ELR (cell line): ENCODE measurements at places on chromosomes 12 and 14.
A peak's percentile ranks its signal among the peaks of the same experiment; 100 is the strongest.

DNA sequence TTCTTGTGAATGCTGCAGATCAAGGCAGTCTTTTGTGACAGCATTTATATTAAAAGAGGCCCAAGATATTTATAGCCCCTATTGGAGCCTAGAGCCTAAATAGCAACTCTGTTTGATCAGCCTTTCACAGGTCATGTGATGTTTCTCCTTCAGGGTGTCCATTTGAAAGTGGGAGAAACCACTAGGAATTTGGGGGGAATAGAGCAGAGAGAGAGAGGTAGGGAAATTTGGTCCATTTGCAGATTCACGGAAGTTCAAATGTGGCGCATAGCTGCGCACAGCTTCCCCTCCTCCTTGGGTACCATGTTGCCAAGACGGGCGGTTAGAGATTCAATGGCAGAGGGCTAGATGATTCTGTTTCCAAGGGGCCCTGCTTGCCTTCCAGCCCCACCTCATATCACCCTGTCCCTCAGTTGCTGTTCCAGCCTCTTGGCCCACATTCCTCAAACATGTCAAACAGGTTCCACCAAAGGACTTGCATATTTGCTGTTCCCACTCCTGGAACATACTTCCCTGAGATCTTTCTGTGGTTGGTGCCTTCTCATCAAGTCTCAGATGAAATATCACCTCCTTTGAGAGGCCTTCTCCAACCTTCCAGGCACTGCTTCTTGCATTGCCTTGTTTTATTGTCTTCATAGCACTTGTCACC lies 220.8 kb downstream of the CHST11 start:
- no peak for DNase-seq

DNA sequence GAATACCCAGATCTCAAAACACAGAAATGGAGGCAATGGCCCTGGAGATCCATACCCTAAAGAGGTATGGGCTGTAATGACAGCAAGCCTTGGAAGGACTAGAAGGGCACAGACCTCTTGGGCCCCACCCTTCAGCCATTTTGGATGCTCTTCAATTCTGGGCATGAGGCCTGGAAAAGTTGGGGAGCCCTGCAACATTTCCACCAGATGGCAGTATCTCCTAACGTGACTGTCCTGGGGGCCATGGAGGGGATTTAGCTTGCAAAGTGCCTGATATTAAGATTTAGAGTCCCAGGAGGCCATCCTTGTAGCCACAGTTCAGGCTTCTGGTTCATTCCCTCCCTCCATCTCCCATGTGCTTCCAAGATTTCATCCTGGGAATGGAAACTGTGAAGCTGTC lies 30.2 kb downstream of the KCNA5 start:
- peak; percentile 61 for DNase-seq

GRCh38 chr12:19848421-19848820 lies 409.1 kb downstream of the AEBP2 start:
- no peak for DNase-seq

GRCh38 chr12:30145684-30146032 lies 361.9 kb upstream of the TMTC1 start:
- no peak for DNase-seq

GRCh38 chr12:25924491-25925001 lies 33.9 kb upstream of the RASSF8 start:
- DNase-seq: peak; percentile 91

DNA sequence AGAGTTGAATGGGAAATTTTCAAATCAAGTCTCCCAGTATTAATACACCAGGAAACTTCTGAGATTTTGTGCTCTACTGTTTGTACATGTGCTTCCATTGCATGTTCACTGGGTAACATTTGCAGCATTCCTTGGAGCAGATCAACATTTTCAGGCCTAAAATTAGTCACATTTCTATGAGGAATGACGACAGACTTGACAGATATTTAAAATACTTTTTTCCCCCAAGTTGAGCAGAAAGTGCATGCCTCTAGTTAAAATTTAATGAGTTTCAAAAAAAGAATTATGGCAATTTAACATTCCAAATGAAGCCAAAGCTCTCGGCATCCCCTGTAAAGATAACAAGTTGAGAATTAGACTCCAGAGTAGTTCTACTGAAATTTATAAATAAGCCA lies 72.3 kb downstream of the C12orf42 start:
- DNase-seq: no peak

- DNase-seq: no peak
These were observed 31.6 kb downstream of the TESC start for GRCh38 chr12:117067638-117068037.

DNA sequence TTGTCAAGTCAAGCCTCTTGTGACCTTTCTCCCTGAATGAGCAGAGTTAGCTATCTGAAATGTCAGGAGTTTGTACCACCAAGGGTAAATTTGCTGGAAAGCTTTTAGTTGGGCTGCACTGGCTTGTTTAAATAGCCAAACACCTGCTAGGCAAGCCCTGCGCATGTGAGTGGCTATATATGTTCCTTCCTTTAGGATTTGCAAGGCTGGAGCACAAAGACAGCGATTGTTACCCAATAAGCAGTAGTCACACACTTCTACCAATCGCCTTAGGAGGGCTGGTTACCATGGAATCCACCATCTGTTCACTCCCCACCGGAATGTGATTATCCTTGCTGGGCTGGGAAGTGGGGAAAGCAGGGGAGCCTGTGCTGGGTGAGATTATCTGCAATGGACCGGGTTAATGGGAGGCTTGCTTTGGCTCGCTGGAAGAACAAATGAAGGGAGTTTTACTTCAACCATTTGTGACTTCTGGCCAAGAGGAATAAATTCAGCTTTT lies 102.5 kb downstream of the FGD4 start:
- peak; percentile 54 for DNase-seq

- DNase-seq: no peak
These were observed 33.3 kb downstream of the DICER1 start for GRCh38 chr14:95123891-95124579.

GRCh38 chr12:124698998-124699305 lies 131.5 kb upstream of the NCOR2 start:
- DNase-seq: no peak

DNA sequence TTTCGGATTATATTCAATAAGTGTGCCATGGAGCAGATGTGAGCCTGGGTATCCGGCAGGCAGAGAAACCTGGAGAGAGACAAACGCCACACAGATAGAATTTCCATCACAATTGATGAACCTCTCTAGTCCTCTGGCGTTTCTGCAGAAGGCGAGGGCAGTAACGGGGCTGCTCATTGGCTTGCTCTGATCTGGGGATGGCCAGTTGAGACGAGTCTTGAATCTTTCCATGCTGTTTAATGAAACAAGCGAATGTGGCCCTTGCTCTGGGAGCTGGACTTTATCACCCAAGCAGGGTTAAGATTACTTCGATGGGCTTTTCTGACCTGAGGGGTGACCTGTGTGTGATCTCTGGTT lies 42.4 kb upstream of the CLMN start:
- DNase-seq: no peak

GRCh38 chr12:71958457-71958856 lies 19.8 kb downstream of the TPH2 start:
- peak; percentile 15 for DNase-seq

- DNase-seq: no peak
These were observed 1317.4 kb upstream of the TMEM132C start for GRCh38 chr12:126949558-126949957.

DNA sequence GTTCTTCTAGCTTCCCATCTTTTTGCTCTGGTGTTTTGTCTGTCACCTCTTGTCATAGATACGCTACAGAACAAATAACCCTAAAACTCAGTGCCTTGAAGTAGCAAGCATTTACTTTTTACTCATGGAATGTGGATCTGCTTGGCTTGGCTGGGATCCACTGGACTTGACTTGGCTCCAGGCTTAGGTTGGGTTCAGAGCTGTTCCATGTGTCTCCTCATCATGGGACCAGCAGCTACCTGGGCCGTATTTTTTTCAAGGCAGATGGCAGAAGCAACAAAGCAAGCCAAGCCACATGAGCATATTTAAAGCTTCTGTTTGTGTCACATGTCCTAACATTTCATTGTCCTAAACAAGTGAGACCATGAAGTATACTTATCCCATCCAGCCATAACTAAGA lies 48.7 kb upstream of the ATF1 start:
- no peak for DNase-seq

DNA sequence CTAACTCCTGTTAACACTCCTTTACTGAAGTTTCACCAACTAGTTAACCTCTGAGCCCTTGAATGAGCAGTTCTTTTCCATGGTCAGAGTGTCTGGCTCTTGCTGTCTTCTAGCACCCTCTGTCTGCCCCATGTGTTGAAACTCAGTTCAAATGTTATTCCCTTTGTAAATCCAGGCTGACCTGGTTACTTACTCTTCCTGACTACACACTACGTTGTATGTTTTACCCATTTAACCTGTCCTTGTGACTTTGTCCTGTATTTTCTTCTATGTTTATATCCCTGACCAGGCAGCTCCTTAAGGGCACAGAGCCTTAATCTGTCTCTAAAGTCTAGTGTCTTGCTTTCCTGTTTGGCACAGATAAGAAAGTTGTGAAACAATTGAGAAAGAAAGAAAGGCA lies 389.0 kb upstream of the RPL10L start:
- no peak for DNase-seq

DNA sequence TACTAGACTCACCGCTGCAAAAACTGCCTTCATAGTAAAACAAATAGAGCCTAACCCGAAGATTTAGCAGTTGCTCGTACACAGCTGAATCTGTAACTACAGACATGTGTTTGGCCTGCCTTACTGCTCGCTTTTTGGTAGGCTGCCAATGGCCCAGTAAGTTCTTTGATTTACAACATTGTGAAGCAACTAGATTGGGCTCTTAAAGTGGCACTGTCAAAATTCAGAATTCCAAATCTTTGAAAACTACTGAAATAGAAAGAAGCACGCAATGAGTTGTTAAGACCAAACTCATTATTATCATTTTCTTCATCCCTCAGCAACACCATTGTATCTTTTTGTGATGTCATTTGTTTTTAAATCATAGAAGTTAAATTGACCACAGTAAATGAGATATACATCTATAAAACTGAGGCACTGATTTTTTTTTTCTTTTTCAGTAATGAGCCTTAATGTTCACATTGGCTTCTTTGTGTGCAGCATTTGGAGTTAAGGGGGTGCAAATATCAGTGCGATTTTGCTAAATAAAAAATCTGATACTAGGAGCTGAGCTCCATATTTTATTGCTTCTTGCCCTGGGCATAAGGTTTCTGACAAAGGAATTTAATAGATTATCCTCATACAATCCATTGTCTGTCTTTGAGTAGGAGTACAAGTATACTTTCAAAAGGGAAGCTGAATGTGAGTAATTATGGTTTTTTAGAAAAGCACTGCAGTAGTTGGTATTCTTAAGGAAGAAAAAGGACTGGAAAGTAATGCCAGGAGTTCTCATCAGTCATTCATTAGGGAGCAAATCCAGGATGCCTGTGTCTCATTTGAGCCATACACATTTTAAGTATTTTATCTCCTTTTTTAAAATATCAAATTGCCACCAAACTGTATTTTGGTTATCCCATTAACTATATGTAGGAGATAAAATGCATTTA lies 138.5 kb downstream of the KICS2 start:
- peak; percentile 43 for DNase-seq

- no peak for DNase-seq
These were observed 82.6 kb downstream of the EML1 start for GRCh38 chr14:99875836-99876235.

GRCh38 chr14:23935158-23935557 lies 18.4 kb upstream of the DHRS4 start:
- DNase-seq: no peak

GRCh38 chr14:76657404-76657803 lies 103.9 kb upstream of the VASH1 start:
- DNase-seq: no peak

- peak; percentile 46 for DNase-seq
These were observed 49.9 kb upstream of the OR4E1 start for GRCh38 chr14:21723431-21724045.

DNA sequence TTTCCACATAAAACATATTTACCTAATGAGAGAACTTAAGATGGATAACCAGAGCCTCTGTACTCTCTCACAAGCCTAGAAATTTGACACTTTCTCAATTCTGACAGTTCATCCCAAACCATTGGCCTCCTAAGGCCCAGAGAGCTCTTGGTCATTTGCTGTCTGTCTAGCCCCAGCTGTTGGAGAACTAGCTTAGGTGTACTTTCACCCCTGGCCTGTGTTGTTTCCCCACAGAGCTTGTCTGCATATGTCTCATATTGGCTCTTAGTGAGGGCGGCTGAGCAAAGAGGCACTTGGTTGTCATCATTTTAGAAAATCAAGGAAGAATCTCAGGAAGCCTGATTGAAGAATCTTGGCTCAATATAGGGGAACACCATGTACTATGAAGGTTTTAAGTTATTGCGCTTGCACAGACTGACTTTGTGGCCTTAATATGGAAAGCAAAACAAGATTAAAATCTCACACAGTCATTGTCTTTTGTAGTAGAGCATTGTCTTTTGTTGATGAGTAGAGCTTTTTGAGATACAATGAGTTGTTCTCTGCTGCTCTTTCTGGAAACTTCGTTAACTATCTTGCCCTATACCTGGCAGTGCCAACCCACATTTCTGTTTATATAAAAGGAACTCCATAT lies 324.6 kb downstream of the RAD51B start:
- DNase-seq: peak; percentile 17

GRCh38 chr12:64679487-64680001 lies 69.2 kb downstream of the RASSF3 start:
- peak; percentile 18 for DNase-seq

DNA sequence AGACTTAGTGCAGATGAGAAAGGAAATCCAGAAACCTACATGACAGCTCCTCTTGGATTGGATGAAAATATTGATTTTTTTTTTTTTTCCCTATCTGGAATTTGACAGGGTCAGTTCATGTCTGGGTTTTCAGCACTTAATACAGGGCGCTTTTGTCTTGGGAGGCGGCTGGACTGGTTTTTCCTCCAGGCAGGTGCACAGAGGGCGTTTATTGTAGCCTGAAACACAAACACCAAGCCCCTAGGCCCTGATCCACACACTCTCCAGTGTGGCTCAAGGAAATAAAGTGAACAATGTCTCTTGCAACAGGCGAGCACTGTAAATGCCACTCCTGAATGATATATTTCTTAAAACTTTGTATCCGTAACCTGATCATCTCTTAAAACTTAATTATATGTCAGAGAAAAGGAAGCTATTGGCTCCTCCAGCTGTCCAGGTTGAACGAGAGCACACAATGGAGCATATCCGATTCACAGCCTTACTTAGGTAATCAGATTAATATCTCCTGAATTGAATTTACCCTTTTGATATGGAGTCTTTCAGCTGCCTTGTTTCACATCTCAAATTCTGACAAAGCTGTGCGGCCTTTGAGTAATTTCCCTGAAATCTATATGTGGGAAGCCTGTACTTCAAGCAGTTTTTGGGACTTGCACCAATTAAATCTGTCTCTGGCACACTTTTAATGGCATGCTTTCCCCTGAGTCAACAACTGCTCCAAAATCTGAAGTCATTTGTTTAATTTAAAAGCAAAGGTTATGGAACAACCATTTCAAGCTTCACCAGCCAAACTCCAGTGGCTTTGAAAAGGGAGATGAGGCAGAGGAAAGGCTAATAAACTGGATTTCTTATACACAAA lies 485.7 kb downstream of the ZFP36L1 start:
- DNase-seq: no peak
